Fibroblast of skin of left quadriceps (primary cell): ENCODE measurements at places on chromosomes 6 and 20.

GRCh38 chr6:61592238-61592637 lies 693.8 kb downstream of the KHDRBS2 start:
- DNase-seq, result no peak

DNA sequence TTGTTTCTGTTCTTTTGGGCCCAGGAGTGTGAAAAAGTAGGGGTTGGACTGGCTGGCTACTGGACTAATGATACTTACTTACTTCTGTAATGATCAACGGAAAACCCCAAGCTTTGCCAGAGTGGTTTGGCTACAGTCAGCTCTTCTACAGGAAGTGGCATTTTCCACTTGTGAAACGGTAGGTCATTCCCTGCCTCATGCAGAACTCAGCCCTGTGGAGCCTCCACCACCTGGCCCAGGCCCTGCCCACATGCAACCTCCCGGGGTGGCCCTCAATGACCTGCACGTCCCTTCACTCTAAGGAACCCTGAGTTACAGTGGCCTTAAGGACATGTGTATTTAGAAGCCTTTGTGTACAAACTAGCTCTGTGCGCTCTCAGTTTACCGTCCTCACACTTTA lies 140.4 kb downstream of the DTNBP1 start:
- no peak for DNase-seq

GRCh38 chr6:152734630-152735029 lies 16.0 kb upstream of the VIP start:
- no peak for DNase-seq

DNA sequence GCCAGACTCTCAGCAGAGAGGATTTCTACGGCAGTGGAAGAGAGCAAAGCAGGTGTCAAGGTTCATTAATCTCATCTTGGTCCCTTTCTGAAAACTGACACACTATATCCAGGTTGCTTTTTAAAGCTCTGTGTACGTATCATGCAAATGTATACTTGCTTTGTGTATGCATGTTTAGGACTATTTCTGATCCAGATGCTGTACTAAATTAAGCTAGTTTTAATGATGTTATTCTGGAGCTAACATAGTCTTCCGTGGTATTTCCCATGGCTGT lies 59.2 kb upstream of the SNX9 start:
- no peak for DNase-seq

- no peak for DNase-seq
These were observed 9.8 kb upstream of the PI3 start for GRCh38 chr20:45164906-45165305.

DNA sequence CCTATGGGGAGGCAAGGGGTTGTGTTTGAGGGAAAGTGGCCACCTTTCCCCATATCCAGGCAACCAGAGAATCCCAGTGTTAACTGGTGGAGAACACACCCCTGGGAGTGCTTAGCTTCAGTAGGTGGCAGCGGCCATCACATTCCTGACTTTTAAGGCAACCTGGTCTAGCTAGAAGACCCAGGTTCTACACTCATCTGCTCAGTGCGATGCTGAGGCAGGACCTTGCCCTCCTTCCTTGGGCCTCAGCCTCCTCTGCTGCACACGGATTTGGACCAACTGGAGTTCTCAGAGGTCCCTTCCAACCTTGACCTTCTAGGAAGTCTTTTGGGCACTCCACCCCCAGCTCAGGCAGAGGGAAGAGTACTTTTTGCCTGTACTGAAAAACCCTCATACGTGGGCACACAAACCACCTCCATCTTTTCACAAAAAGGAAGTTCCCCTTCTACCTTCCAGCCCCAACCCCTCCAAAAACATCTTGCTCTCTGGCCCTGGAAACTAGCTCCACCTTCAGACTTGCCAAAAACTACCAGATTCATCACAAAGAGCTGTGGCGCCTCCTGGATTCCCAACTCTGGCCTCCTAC lies 2.9 kb downstream of the CCND3 start:
- DNase-seq, result no peak

GRCh38 chr6:96907498-96907897 lies 9.8 kb upstream of the NDUFAF4 start:
- no peak for DNase-seq

- DNase-seq, result no peak
These were observed 57.2 kb downstream of the CEP43 start for GRCh38 chr6:167056370-167056769.

DNA sequence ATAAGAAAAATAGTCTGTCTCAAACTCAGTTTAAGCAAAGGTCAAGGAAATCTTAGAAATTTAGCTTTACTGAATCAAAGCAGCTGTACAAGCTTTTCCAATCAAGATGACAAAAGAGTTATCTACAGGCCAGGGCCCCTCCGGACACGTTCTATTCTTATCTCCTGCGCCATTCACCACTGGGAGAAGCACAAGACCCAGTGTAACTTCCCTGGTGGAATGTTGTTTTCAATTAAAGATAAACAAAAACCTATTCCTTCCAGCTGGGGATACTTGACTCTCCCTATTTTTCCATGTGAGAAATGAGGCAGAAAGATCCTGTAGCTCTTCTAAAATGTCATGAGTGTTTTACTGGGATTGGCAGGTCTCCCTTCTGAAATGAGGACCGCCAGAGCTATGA lies 123.3 kb downstream of the TBX18 start:
- DNase-seq, result no peak

- no peak for DNase-seq
These were observed 621 bp downstream of the NOL7 start for GRCh38 chr6:13615792-13616120.

- peak; percentile 4 for DNase-seq
These were observed 173.1 kb upstream of the SSTR4 start for GRCh38 chr20:22861990-22862389.

GRCh38 chr20:35902545-35902941 lies 51.8 kb downstream of the SCAND1 start:
- DNase-seq, result no peak

DNA sequence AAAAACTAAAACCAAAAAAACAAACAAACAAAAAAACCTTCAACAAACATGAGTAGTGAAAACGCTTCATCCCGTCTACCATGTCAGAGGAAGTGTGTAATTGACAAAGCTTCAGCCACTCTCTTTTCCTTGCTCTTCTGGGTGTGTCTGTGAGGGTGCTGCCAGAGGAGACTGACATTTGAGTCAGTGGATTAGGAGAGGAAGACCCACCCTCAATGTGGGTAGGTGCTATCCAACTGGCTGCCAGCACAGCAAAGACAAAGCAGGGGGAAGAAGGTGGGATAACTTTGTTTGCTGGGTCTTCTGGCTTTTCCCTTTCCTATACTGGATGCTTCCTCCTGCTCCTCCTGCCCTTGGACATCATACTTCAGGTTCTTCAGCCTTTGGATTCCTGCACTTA lies 145.6 kb downstream of the TASP1 start:
- DNase-seq, result no peak

DNA sequence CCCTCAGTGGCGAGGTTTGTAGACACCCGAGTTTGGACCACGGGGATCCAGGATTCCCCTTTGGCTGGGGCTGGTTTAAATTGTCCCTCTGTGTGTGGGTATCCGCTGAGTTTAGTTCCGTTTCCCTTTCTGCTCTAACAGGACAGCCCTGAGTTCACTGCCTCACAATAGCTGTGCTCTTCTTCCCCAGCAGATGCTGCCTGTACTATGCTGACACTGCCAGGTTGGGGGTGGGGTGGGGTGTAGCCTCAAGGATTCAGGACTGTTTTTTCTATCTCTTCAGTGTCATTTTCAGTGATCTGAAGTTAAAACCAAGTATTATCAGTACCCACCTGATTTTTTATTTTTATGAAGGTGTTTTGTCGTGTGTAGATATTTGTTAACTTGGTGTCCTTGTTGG lies 655.0 kb downstream of the COL12A1 start:
- no peak for DNase-seq

DNA sequence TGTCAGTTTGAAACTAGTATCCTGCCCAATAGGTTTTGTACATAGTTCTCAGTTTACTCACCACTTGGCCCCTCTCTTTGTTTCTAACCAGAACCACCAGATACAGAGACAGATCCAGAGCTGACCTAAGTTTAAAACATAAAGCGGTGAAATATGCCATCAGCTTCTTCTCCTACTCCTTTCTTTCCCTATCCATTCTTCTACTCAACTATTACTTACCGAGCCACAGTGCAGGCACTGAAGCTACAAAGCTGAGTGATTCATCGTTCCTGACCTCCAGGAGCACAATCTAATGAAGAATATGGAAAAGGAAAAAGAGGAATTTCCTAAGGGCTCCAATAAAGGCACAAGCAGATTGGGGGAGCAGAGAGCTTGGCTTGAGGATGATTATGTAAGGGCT lies 286.0 kb downstream of the FOXC1 start:
- no peak for DNase-seq

GRCh38 chr20:24468401-24469115 lies 871 bp upstream of the SYNDIG1 start:
- no peak for DNase-seq

DNA sequence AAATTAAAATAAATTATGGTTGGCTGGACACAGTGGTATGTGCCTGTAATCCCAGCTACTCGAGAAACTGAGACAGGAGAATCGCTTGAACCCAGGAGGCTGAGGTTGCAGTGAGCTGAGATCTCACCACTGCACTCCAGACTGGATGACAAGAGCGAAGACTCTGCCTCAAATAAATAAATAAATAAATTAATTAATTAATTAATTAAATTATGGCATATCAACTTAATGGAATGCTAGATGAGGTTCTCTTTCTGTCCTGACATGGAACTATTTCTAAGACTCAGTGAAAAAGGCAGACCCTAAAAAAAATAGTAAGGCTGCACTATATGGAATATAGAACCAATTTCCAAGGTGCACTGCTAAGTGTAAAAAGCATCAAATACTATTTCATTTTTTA lies 4.8 kb downstream of the SRPK1 start:
- no peak for DNase-seq

DNA sequence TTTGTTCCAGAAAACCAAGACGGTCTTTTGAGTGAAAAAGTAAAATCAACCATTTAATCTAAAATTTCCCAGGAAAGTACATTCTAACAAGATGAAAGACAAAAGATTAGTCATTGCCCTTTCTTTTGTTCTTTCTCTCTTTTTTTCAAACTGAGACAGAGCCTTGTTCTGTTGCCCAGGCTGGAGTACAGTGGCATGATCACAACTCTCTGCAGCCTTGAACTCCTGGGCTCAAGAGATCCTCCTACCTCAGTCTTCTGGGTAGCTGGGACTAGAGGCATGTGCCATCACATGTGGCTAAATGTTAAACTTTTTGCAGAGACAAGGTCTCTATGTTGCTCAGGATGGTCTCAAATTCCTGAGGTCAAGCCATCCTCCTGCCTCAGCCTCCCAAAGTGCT lies 75.0 kb downstream of the FKBP5 start:
- DNase-seq, result no peak

GRCh38 chr6:55980627-55981211 lies 105.3 kb upstream of the BMP5 start:
- DNase-seq, result no peak

- DNase-seq, result no peak
These were observed 131.5 kb downstream of the MACROD2 start for GRCh38 chr20:14126856-14127255.

- no peak for DNase-seq
These were observed 15.7 kb upstream of the PRIM2 start for GRCh38 chr6:57301757-57302156.

- DNase-seq, result no peak
These were observed 58.7 kb downstream of the UTRN start for GRCh38 chr6:144343701-144344428.

GRCh38 chr6:99498421-99498820 lies 16.8 kb downstream of the USP45 start:
- no peak for DNase-seq

DNA sequence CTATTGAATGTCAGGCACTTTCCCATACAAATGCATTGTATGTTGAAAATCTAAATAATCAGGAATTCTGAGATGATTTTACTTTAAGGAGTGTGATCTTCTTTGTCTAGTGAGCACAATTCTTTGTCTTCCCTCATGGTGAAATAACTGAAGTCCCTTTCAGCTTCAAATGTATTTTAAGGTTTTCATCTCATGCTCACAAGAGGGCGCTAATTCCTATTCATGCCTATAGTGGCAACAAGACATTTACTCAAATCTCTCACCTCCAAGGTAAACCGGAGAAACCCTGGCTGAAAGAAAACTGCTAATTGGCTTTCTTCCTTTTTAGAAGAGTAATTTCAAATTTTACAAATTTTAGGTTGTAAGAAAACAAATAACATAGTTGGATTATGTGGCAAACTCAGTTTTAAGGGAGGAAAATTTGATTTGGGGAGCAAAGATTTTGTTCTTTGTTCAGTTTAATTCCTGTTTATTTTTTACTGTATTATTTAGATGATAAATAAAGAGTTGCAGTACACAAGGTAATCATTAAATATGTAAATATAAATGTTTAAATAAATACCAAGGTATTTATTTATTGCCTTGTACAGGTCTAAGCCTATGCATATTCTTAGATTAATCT lies 69.1 kb downstream of the SLC35F1 start:
- DNase-seq, result no peak

- no peak for DNase-seq
These were observed 143.5 kb downstream of the TPBG start for GRCh38 chr6:82507112-82507511.

GRCh38 chr20:2797136-2797983 lies 3.1 kb downstream of the CPXM1 start:
- no peak for DNase-seq

DNA sequence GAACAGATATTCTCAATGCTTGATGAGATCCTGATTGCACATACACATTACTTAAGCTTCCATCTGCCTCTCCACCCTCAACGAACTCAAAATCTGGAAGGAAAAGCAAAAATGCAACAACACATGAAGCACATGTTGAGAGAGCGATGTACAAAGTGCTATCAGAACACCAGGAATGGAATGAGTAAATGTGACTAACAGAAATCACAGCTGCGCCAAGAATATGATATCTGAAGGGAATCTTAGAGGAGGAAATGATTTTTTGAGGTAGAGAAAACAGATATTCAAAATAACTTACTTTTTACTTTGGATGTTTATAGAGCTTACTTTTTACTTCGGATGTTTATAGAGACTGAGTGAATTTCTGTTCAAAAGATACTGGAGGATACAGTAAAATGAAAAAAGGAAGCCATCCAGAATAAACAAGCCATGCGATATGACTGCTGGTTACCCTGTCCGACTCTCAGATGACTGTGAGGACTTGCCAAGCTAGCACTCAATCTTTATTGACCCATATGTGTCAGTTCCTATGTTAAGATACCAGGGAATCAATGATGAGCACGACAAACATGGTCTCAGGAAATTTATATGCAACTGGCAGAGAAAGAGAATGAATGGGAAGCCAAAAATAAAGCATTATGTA lies 102.0 kb downstream of the SMLR1 start:
- DNase-seq, result peak; percentile 67

GRCh38 chr6:130602151-130602770 lies 224.9 kb upstream of the SMLR1 start:
- peak; percentile 95 for DNase-seq

DNA sequence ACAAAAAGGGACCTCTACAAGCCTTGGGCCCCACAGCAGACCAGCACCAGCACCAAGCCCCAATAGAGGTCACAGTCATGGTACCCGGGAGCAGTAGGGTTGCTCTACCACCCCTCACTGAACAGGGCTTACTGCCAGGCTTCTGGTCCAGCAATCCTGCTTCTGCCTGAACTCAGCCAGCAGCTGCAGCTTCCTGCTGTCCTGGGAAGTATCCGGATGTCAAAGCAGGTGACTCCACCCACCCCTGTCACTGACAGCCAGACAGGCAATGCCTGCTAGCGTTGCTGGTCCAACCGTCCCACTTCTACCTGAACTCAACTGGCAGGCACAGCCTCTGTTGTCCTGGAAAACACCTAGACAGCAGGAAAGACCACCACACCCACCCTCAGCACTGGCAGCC lies 47.0 kb upstream of the PCSK2 start:
- DNase-seq, result no peak

GRCh38 chr6:125637207-125637606 lies 112.2 kb upstream of the HEY2 start:
- no peak for DNase-seq
